ENCODE measurements at places on chromosomes 1 and 21.

DNA sequence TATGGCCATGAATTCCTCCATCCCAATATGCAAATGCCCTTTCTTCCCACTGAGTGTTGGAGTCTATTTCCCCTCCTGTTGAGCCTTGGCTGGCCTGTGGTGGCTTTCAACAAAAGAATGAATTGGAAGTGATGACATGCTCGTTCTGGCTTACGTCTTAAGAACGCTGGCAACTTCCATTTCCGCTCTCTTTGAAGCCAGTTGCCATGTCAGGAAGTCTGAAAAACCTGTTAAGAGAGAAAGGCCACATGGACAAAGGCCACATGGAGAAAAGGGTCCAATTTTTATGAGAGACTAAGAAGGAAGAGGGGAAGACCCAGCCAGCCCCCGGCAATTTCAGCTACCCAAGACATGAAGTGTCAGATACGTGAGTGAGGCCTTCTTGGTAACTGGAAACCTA lies 45.6 kb upstream of the GADD45A start:
- DNase-seq = no peak

DNA sequence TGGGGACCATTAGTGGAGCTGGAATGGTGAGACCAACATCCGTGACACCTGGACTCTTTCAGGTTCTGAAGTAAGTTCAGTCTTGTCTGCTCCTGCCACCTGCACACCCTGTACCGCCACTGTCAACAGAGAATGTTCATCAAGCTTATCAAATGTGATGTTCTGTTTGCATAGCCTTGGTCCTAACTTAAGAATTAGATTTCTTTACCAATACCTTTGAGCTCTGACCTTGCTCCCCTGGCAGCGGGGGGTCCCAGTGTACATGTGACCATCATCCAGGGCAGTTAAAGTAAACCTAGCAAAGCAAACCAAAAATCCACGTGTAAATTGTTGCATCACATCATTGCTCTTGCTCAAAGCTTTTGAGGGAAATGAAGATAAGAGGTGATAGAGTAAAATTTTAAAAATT lies 14.5 kb downstream of the SLC25A33 start:
- no peak for DNase-seq

GRCh38 chr1:56434740-56435139 lies 144.6 kb downstream of the PLPP3 start:
- DNase-seq = no peak

- DNase-seq = no peak
Observed at GRCh38 chr1:109193653-109194590, 19.8 kb upstream of the SARS1 start.

- no peak for DNase-seq
Observed at GRCh38 chr1:25828491-25828890, 8.7 kb downstream of the MTFR1L start.

- no peak for DNase-seq
Observed at GRCh38 chr1:199020904-199021303, 382.1 kb downstream of the PTPRC start.

DNA sequence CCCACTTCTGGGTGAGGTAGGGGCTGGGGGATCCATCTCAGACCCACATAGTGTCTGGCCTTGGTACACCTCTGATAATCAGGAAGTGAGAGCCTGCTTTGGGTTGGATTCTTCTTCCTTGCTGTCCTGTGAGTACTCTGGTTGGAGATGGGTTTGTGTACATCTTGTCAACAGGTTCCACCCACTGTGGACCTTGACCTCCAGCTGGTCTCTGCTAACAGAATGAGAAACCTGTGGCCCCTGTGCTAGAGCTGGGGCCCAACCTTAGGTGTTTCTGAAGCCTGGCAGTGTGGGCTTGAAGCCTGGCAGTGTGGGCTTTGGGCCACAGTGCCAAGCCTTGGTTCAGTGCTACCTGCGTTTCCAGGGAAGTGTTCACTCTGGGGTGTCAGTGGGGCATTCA lies 2.6 kb downstream of the ZBTB48 start:
- DNase-seq = no peak

DNA sequence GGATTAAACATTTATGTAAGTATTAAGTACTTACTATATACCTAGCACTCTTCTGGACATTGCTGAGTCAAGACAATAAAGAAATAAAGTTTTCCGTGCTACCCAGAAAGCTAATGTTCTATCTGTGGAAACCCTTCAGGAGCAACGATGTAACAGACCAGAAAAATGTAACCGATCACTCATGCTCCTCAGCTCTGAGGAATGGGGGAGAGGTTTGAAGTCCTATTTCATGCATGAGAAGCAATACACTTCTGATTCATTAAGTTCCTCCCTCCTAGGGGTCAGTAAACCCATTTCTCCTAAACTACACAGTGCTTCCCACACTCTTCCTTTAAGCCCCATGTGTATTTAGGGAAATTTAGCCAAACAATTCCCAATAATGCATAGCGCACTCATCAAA lies 25.6 kb upstream of the KAZN start:
- DNase-seq = no peak

- DNase-seq = no peak
Observed at GRCh38 chr1:87941337-87941946, 612.8 kb downstream of the LMO4 start.

DNA sequence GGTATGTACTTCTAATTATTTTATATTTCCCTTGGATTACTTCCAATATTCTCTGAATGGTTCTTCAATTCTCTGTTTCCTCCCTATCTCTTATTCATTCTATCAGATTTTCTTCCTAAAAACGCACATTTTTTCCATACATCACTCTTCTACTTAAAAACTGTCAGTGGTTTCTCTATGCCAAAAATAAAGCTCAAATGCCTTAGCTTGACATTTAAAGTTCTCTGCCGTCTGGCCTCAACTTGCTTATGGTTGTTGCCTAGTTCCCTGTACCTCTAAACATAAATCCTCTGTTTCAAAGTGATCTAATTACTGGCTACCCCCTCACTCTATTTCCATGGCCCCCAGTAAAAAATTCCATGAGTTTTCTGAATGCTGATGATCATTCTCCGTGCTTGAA lies 671.0 kb upstream of the ADGRL2 start:
- DNase-seq = no peak

- DNase-seq = no peak
Observed at GRCh38 chr21:44518686-44519085, 21.3 kb downstream of the KRTAP10-1 start.

DNA sequence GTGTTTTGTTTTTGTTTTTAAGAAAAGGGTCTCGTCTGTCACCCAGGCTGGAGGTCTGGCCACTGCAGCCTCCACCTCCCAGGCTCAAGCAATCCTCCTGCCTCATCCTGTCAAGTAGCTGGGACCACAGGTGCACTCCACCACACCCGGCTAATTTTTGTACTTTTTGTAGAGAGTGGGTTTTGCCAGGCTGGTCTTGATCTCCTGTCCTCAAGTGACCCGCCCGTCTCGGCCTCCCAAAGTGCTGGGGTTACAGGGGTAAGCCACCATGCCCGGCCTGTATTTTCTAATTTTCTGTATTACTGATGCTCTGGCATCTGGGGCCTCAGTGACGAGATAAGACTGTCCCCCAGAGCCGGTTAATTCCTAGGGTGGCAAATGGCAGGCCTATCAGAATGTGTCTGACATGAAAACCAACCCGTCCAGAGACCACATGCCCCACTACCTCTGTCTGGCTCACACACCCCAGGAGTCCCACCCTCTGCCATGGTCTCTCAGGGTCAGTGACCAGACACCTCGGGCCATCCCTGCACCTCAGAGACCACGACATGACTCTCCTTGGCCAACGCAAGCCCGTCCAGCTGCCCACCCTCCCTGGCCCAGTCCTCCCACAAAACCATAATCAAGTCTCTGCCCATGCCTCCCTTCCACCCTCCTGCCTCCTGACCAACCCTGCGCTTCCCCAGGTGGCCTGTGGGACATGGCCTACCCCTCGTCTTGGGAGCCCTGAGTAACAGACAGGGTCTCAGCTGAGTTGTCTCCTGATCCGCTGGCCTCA lies 12.5 kb downstream of the NPHP4 start:
- no peak for DNase-seq

DNA sequence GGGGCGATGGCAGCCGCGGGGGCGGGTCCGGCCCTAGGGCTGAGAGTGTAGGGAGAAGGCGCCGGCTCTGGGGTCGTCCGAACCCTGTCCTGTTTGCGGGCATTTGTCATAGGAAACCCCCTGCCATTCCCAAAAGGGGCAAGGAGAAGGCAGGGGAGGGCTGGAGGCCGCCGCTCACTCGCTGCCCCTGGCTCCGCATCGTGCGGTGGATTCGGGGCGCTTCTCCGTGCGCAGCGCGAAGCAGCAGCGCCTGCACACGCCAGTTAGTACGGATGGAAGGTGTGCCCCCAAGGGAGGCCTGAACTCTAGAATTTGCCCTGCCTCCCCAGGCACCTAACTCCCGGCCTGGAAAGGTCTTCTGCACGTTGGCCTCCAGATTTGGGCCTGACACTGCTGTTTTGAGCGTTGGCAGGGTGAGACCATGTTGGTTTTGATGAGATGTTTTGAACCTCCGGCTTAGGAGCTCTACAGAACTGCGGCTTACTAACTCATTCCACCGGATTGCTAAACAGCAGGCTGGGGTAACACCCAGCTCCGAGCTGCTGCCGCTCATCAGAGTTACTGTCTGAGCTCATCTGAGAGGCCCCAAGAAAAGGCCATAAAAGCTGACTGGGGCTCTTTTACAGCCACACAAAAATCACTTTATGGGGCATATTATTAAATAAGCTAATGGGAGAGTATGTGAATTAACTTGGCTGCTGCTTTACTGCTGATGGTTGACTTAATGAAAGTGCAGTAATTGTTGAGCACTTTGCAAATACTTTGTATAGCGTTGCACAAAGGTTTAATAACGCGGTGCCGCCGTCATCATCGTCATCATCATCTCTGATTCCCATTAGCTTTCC lies 987 bp downstream of the GPR137B start:
- DNase-seq = no peak

DNA sequence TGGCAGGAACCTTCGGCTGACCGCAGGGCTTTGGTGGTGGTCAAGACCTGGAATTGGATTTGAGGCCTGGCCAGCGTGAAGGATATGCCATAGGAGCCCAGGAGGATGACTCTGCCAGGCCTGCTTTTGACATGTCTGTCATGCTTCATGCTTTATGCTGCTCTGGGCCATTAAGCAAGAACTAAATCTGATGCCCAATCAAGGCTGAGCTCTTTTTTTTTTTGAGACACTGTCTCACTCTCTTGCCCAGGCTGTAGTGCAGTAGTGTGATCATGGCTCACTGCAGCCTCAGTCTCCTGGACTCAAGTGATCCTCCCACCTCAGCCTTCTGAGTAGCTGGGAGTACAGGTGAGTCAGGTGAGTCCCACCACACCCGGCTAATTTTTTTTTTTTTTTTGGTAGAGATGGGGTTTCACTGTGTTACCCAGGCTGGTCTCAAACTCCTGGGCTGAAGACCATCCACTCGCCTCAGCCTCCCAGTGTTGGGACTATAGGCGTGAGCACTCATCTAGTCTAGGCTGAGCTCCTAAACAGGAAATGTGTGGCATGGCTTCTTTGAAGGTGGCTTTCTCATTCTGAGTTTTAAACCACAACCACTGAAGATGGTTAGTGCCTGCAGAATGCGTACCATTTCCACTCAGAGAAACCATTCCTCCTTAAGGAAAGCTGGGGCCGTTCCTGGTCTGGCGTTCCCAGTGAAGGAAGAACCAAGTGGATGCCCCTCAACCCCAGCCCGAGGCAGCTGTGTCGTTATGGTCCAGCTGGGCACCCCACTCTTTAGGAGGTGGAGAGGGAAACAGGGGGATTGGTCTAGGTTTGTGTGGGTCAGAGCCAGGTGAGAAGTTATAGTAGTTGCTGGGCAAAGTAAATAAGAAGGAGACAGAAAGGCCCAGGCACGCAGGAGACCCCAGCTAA lies 34.2 kb upstream of the ATP5PO start:
- DNase-seq = no peak
